ENCODE measurements at places on chromosomes 11 and 22.

- no peak for DNase-seq
Observed at GRCh38 chr22:35910926-35911325, 117.7 kb downstream of the RBFOX2 start.

DNA sequence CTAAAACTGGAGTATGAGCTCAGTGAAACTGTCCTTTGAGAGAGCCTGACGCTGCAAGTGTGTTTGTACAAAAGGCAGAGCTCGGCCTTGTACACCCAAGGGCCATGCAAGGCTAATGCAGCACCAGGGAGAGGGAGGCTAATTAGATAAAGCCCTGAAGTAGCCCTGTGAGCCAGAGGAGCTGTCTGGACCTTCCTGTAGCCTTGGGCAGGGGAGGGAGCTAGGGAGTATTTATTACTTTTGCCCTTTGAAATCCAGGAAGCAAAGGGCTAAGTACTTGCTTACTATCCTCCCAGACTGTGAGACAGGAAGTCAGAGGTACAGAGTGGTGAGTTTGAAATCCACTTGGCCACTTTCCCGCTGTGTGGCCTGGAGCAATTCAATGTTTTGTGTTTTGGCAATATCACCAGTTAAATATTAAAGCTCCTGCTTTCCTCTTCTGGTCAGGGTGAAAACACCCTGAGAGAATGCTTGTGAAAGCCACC, 10.2 kb upstream of the LDHA start:
- peak; percentile 47 for DNase-seq

DNA sequence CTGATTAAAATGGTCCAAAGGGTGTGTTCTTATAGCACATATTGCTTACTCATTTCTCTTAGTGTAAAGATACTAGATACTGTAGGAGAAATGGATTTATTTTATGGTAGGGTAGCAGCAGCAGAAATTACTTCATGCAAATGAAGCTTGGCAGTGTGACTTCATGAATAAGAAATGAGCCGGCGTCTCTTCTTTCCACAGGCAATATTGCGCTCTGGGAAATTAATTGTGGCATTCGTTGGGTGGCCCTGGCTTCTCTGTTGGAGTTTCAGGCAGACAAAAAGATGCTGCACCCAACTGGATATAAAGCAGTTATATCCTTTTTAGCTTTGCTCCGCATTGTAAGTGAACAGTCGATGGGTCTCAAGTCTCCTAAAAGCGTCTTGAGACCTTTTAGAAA, 211.0 kb upstream of the NAV2 start:
- DNase-seq: no peak

DNA sequence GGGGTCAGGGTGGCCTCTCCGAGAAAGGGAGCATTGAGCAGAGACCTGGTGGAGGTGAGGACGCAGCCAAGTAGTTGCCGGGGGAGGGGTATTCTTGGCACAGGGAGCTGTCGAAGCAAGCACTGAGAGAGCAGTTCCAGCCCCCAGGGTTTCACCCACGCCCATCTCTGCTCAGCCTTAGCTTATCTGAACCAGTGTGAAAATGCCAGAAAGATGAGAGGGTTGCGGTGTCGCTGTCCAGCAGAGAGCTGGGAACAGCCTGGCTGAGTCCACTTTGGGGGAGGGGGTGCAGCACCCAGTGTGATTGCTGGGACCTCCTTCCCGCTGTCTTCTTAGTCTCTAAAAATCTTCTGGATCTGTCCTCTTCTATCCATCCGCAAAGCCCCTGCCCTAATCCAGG, 123.3 kb upstream of the TBCEL start:
- DNase-seq: no peak

DNA sequence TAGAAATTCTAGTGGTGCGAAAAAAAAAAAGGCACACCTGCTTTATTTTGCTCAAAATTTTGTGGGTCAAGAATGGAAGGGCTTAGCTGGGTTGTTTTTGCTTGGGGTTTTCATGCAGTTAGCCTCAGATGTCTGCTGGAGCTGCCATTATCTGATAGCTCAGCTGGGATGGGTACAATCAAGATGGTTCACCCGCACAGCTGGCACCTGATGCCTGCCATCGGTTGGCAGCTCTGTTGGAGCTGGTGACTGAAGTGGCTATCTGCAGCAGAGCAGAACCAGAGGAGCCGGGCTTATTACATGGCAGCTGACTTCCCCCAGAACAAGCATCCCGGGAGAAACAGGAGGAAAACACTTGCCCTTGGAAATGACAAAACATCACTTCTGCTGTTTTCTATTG, 12.1 kb upstream of the ELFN2 start:
- no peak for DNase-seq

DNA sequence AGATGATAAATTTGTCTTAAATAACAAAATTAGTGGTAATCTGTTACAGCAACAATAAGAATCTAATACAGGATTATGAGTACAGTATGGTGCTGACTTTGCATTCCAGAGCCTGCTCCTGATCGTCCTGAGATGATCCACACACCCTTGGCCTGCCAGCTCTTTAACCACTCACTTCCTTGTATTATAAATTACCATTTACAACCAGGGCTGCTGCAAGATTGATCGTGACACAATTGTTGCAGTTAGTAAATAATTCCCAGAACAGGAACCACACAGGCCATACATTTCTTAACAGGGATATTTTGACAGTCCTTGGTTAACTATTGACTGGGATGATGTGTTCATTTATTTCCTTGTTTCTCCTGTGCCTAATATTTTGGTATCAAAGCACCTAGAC, 3.8 kb upstream of the CBLIF start:
- DNase-seq: no peak

- DNase-seq: no peak
Observed at GRCh38 chr11:110573411-110573810, 138.8 kb downstream of the ARHGAP20 start.

GRCh38 chr11:83671289-83671688, 385.1 kb upstream of the CCDC90B start:
- DNase-seq: no peak

- no peak for DNase-seq
Observed at GRCh38 chr11:41866525-41866924, 407.1 kb upstream of the LRRC4C start.

- no peak for DNase-seq
Observed at GRCh38 chr22:17339095-17339693, 30.1 kb upstream of the CECR2 start.

- no peak for DNase-seq
Observed at GRCh38 chr22:35888181-35888870, 140.3 kb downstream of the RBFOX2 start.

DNA sequence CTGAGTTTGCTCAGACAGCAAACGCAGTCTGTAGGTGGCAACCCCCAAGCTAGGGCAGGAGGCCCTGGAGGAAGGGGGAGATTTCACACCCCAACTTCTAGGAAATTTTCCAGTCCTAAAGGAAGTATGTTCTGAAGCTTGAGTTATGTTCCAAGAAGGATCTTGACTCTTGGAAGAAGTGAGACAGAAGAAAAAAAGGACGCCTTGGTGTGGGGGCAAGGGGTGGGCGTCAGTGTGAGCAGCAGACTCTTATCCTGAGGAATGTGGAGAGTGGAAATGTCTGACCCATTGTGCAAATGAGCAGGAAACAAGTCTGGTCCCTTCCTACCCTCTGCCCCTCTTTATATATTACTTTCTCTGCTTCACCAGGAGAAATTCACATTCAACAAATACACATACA, 368.5 kb upstream of the NARS2 start:
- DNase-seq: no peak

- peak; percentile 85 for DNase-seq
Observed at GRCh38 chr22:38353142-38353629, 36.0 kb upstream of the CSNK1E start.

DNA sequence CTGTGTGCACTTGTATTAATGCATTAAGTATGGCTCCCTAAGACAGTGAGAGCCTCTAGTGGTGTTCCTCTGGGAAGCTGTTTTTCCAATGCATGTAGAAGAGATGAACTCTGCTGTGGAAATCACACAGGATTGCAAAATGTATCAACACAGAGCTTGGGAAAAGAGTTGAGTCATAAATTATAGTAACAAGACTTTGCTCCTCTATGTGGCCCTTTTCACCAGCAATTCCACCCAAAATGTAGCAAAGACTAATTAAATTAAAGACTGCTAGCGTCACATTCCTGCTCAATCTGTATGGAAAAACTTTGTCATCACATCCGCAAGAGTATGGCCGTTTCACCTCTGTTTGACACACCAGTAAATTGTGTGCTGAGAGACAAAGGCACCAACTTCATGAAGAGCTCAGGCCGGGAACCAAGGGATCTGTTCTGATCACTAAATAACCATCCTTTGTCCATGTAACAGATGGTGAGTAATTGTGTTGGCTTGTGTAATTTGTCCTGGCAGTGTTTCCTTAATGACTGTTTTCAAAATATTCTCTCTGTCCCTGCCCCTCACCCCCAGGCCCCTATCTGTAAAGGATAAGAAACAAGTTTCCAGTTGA, 209.2 kb upstream of the SORL1-AS1 start:
- no peak for DNase-seq

DNA sequence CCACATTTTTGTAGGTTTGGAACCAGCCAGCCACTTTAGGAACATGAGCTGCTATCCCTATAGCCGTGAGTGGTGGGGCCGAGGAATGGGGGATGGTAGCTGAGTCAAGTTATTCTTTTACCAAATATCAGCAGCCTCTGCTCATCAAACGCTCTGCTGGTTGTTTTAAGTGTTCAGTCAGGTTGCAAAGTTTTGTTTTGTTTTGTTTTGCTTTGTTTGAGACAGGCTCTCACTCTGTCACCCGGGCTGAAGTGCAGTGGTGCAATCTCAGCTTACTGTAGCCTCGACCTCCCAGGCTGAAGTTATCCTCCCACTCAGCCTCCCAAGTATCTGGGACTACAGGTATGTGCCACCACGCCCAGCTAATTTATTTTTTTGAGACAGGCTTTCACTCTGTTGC, 14.4 kb downstream of the CABIN1 start:
- no peak for DNase-seq

DNA sequence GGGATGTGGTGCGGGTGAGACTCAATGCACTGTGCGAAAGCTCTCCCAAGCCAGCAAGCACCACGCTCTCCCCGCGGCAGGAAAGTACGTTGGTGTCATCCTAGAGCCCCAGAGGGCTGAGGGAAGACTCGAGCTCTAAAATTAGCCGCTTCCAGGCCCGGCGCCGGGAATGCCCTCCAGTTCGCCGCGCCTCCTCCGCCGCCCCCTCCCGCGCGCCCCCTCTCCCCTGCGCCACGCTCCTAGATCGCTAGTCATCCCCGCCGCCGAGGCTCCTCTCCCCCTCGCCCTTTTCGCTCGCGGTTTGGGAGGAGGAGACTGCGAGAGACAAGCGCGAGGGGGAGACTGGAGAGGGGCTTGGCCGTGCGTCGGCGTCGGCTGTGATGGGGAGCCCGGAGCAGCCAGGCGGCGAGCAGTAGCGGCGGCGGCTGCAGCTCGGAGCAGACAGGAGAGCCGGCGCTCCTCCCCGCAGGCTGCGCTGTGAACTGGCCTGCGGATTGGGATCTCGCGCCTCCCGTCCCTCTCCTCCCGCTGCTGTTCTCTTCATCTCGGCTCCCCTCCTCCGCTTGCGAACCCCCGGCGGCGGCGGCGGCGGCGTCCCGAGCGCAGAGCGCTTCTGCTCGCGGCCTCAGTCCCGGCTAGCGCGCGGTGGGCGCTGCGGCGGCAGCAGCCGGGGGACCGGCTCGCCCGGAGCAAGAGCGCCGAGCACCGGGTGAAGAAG, at the start of gene FAT3:
TSS of gene FAT3 (plus strand) at position 412 of the 718 bp plus-strand sequence. CDS start 127,295 bp downstream, outside the sequence.
- DNase-seq: peak; percentile 26
